GOT3 (cell line): ENCODE measurements at places on chromosomes 7 and 10.
A peak's percentile ranks its signal among the peaks of the same experiment; 100 is the strongest.

GRCh38 chr10:82148764-82149163, 273.8 kb downstream of the NRG3 start:
- DNase-seq = no peak

GRCh38 chr10:15341502-15342128, 29.5 kb downstream of the FAM171A1 start:
- no peak for DNase-seq

GRCh38 chr10:102593804-102594079, 50.5 kb upstream of the TRIM8 start:
- DNase-seq = no peak

GRCh38 chr7:113128031-113128430, 9.7 kb upstream of the SMIM30 start:
- DNase-seq = no peak

DNA sequence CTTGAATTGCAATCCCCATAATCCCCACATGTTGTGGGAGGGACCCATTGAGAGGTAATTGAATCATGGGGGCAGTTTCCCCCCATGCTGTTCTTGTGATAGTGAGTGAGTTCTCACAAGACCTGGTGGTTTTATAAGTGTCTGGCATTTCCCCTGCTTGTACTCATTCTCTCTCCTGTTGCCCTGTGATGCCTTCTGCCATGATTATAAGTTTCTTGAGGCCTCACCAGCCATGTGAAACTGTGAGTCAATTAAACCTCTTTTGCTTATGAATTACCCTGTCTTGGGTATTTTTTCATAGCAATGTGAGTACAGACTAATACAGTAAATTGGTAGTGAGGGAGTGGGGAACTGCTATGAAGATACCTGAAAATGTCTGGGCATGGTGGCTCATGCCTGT, 65.0 kb downstream of the ANKRD7 start:
- DNase-seq = no peak

DNA sequence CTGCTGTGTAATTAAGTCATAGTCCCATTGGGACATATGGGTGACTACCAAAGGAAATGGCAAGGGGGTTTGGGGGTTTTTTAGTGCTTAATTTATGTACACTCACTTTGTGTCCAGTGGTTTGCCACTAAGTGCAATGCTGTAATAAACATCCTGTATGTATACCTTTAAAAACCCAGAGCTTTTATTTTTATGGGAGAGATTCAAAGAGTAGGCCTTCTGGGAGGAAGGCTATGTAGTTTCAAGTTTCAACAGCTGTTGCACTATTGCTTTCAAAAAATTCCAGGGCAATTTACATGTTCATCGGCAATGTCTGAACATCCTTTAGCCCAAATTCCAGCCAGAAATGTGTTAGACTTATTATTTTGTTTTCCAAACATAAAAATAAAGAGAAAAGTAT, 744.7 kb downstream of the XPNPEP1 start:
- DNase-seq = no peak

DNA sequence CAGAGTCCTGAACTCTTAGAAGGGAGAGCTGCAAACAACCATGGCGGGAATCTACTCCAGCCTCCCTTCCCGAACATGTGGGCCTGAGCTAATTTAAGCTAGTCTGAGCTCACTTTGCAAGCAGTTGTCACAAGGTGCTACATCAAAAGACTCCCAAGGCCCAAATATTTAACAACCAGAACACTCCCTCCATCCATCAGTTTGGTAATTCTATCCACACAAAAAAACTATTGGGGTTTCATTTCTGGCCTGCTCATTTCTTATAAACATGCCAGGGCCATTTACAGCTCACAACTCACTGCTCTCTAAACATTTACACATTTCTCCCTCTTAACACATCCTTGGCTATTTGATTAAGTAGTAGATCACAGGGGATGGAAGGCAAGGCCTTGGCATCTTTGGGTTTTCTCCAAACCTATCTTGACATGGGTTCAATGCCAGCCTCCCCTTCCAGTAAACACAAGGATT, 263.4 kb downstream of the KCNMA1 start:
- no peak for DNase-seq

DNA sequence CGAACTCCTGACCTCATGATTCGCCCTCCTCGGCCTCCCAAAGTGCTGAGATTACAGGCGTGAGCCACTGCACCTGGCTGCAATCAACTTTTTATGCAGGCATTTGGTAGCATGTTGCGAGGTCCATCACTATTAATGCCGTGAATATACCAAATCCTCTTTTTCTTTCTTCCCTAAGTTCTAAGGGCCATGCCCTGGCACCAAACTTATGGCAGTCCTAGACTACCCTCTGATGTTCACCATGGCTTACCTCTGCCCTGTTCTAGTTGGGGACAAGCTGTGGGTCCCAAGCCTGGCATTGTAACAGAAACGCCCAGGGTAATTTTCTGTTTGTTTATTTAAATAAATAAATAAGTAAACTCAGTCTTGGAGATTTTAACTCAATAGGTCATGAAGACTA, 13.3 kb downstream of the PRSS2 start:
- no peak for DNase-seq

DNA sequence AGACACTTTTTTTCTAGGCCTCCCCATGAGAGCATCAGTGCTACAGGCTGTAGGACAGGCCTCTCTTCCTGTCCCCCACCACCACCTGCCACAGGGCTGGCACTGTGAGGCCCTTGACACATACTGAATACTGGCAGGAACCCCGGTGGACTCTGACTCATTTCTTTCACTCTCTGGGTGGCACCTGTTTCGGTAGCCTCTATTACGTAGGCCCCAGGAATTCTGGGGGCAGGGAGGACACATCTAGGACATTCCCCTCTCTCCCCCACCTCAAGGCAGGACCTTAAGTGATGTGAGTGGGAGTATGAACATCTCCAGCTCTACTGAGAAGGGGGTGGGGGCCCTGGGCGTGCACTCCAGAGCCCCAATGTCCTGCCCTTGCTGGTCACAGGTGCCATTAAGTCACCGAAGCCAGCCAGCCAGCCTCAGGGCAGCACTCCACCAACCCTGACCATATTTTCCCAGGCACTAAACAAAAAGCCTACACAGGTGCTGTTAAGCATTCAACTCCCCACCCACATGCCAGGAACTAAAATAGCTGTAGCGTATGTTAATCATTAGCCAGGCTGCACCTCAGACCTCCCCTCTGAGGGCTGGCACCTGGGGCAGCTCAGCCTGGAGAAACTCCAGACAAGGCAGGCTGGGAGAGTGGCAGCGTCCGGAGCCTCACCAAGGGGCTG, 8.9 kb downstream of the ANXA11 start:
- no peak for DNase-seq

DNA sequence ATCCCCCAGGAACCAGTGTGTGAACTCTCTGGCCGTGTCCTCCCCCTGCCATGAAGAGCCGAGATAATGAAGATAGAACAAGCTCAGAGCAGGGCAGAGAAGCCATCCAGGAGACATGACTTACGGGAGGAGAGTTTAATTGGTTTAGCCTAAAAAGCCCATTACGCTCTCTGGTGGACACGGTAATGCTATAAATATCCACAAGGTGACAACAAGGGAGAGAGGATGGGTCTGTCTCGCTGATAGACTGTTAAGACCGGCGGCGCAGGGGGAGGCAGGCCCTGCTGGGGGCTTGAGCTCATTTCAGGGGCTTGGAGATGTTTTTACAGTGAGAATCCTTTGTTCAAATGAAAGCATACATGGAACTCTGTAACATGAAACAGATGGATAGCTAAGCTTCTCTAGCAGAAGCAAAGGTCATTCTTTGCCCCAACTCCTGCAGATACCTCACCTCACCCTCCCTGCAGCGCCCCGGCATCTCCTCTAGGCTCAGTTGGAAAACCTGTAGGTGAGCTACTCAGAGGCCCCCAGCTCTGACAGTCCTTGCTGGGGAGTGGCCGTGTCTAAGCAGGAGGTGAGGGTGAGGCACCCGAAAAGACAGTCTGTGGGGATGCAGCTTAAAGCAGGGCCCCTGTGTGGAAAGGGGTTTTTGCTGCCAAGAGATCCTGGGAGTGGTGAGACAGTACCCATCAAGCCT, 40.8 kb upstream of the LOXL4 start:
- no peak for DNase-seq

GRCh38 chr10:77377678-77378352, 259.8 kb downstream of the KCNMA1 start:
- no peak for DNase-seq

DNA sequence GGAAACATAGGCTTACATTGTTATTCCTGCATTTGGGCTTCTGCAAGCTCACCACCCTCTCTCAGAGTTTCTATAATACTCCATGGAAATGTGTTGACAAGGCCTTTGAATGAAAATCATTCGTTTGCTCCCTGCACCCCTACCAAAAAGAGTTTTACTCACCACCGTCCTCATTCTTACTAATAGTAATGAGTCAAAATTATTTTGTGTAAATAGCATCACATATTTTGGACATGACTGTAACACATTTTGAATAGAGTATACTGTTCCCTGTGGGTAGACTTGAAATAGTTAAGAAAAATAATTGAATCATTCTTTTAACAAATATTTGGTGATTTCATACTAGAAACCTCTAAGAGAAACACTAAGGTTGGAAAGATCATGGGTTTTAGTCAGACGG, 84.6 kb downstream of the AKAP9 start:
- DNase-seq = no peak

GRCh38 chr10:3784510-3785250, at the start of gene KLF6:
TSS of gene KLF6 (minus strand) at chr10:3785209. CDS start at chr10:3785014, 195 bp downstream.
- DNase-seq = no peak

DNA sequence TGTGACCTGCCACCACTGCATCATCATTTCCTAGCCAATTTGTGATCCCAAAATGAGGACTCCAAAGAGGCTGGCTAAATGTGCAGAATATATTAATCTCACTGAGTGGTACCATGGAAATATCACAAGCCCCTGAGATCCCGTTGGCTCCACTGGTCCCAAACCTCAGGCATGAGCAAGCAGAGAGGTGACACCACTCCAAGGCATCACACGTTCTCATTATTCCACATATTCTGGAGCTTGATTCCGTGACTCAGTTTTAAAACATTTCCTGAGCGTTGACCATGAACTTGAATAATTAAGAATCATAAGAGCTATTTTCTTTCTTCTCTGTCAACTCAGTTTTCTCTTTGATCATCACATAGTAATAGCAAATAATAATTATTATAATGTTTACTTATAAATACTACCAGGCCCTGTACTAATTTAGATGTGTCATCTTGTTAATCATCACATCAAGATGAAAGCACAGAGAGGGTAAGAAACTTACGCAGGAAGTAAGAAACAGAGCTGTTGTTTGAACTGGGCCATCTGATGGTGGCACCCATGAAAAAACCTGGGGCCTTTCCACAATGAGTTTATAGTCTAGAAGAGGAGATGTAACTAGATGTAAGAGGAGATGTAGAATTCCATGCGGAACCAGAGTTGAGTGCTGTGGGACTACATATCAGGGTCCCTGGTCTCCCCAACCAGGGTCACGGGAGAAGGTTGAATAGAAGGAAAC, 3.5 kb downstream of the APBB1IP start:
- no peak for DNase-seq

GRCh38 chr10:35442592-35442991, 106.3 kb downstream of the CCNY start:
- DNase-seq = no peak

- no peak for DNase-seq
Measured at GRCh38 chr7:83827036-83827435, 178.1 kb upstream of the SEMA3E start.

GRCh38 chr10:132467464-132468149, 70.0 kb upstream of the INPP5A start:
- DNase-seq = no peak

GRCh38 chr10:5343561-5343960, 21.2 kb upstream of the UCN3 start:
- no peak for DNase-seq

GRCh38 chr10:26566525-26567350, 128.6 kb downstream of the APBB1IP start:
- no peak for DNase-seq

DNA sequence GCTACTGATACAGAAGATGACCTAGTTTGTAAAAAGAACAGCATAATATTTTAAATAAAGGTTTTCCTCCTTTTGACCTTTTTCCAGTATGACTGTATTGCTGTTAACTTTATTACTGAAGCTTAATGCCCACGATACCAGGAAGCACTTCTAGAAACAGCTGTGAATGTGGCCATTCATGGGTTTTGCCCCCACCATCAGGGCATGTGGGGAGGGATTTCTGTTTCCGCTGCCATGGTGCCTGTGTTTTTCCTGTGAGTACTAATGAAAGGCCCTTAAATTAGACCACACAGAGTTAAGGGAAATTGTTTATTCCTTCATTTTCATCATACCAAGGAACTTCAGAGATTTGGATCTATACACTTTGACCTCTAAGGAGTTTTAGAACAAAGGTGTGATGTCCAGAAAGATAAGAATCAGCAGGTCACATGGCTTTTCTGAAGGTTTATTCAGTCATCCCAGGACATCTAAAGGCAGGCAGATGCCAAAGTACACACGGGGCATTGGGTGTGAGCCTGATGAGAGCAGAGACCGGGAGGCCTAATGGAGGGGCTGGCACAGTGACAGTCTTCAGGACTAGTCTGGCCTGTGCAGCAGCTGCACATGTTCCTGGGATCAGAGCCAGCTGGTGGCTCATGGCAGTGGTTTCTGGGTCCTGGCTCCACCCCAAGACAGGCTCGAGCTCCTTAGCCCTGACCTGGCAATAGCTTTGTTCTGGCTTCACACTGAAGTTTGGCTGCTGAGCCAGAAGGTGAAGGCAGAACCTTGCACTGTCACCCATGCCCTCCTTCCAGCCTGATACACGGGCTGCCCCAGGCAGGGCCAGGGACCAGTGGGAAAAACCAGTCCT, 190.9 kb downstream of the REEP3 start:
- DNase-seq = peak; percentile 38

DNA sequence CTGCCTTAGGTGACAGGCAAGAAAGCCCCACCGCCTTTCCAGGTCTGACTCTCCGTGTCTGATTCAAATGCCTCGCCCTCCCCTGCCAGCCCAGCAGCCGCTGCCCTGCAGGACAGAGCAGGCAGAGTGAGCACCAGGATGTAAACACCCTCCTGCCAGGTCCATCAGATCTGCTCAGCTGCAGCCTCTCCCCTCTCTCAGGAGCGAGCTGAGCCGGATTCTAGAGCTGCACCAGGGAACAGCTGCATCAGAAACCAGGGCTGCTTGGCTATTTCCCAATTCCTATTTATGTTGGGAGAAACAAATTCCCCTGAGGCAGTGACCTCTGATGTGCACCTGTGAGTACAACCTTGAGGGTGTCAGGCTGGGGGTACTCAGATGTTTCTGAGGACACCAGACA, 121.5 kb upstream of the ZMIZ1 start:
- no peak for DNase-seq

- DNase-seq = no peak
Measured at GRCh38 chr10:58647376-58648112, 134.9 kb downstream of the BICC1 start.

GRCh38 chr7:17239683-17240521, 58.5 kb upstream of the AHR start:
- DNase-seq = no peak

GRCh38 chr7:135822376-135822775, 73.8 kb upstream of the FAM180A start:
- DNase-seq = no peak
